T-helper 17 cell (primary cell): ENCODE measurements at places on chromosomes 12 and 14. TPM values are rescaled to one million over a fixed set of nuclear protein-coding genes. Genes with fewer than 3 reads are reported as not detected.
A peak's percentile ranks its signal among the peaks of the same experiment; 100 is the strongest.

DNA sequence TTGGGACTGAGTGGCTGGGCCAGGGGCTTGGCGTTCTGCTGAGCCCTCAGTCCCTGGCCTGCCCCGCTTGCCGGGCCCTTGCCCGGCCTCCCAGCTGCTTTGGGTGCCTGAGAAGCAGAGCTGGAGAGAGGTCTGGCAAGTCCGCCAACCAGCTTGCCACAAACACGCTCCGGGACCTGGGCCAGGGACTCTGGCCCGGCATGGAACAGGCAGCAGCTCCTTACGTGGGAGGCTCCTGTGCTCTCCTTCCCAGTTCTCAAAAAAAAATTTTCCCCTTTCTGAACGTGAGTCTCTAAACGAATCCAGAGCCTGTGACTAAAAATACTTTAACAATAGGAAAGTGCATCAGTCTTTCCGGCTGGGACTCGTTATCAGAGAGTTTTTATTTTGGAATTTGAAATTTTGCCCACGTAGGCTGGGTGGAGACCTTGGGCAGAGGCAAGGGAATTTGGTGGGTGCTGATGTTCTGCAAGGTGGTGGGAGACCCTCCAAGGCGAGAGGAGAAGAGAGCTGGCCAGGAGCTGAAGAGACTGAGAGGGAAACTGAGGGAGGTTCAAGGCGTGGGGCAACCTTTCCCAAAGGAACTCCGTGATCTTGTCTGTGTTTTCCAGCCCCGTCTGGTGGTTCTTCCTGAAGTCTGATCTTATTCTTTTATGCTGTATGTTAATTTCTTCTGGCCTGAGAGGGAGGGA, 6.8 kb upstream of the NR4A1 start:
- no peak overlapping the region for H3K4me3 ChIP-seq
- DNase-seq: no peak
- H3K36me3 ChIP-seq: peaks cover 2% of the 10 kb centered on the region

The PLBD1 gene
- total RNA-seq: 1.8 TPM

The LRP6 gene
- total RNA-seq: 1.8 TPM

The SERPINA1 gene
- total RNA-seq: 15.5 TPM

DNA sequence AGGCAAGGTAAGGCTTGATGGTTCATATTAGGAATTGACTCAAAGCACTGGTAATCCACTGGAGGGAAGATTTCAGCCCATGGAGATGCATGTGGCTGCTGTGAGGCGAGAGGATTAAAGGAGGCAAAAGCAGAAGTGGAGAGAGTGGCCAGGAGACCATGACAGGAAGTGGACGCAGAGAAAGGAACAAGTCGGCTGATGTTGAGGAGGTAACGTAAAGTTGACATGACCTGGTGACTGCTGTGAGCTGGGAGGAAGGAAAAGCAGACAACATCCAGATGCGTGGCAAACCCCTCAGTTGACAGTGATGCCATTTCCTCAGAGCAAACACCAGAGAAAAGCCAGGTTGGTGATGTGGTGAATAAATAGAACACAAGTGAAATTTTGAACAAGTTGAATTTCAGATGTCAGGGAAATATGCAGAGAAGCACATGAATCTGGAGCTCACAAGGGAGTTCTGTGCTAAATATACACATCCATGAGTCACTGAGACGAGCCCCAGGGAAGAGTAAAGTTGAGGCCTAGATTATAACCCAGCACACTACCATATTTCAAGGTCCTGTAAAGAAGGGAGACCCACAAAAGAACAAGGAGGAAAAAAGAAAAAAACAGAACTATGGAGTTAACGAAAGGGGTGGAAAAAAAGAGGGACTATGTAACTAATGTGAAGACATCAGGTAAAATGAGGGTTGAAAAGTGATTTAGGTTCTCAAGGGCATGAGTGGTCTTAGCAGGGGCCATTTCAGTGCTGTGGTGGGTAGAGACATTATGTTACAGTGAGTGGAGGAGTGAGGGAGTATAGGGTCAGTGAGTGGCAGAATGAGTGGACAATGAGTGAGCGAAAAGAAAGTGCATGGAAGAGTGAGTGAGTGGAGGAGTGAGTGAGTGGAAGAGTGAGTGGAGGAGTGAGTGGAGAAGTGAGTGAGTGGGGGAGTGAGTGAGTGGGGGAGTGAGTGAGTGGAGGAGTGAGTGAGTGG, 61.6 kb upstream of the GZMB start:
- H3K36me3 ChIP-seq: no peaks in the 10 kb centered on the region
- no peak overlapping the region for H3K4me3 ChIP-seq
- no peaks in the 10 kb centered on the region for H3K27me3 ChIP-seq
- DNase-seq: no peak

- no peaks in the 10 kb centered on the region for H3K27me3 ChIP-seq
- H3K4me3 ChIP-seq: peak overlapping the region; percentile 43
- H3K36me3 ChIP-seq: no peaks in the 10 kb centered on the region
- peaks cover 9% of the 10 kb centered on the region for H3K4me1 ChIP-seq
- no peak for DNase-seq
- H3K27ac ChIP-seq: no peak overlapping the region
Measured at GRCh38 chr12:120489018-120489417, 6.9 kb upstream of the DYNLL1 start.
